ENCODE measurements at places on chromosomes 1 and 21. TPM values are rescaled to one million over a fixed set of nuclear protein-coding genes. Genes with fewer than 3 reads are reported as not detected.

DNA sequence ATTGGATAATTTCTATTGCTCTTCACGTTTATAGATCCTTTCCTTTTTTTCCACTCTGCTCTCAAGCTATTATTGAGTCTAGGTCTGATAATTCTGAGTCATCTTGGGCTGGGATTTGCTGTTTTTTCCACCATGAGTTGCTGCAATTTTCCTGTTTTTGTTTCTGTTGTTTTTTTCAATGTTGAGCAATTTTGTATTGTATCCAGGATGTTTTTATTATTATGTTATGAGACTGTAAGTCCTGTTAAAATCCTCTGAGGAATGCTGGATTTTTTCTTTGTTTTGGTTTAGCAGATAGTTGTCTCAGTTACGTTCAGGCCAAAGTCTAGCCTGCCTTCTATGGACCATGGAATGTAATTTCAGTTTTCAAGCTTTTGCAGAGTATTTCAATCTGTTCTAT is 13.0 kb upstream of the SLC35A3 start:
- DNase-seq = peak; percentile 53

- DNase-seq = no peak
Measured at GRCh38 chr1:30413606-30414005, 309.8 kb downstream of the MATN1 start.

GRCh38 chr1:93880731-93881130 is 1.7 kb upstream of the DNTTIP2 start:
- DNase-seq = no peak

DNA sequence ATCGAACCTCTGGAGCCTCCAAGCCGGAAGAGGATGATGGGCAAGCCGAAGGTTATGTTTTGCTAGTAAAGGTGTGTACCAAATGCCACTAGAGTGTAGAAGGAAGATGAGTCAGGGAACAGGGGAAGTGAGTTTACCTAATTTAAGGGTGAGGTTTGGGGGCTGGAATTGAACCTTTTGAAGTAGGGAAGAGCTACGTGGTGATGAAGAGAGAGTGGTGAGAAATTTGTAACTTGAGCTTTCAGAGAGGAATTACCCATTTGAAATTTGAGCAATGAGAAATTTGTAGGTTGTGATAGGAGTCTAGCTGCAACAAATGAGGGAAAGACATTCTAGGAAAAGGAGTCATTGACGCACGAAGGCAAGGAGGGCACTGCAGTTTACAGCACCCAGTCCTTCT is 70.0 kb upstream of the TENT5C start:
- no peak for DNase-seq

- no peak for DNase-seq
Measured at GRCh38 chr1:57747818-57748217, 324.0 kb upstream of the DAB1 start.

The PLXNA2 gene
- 13.1 TPM for polyA plus RNA-seq

The ZFP69B gene
- polyA plus RNA-seq = not detected

The RYR2 gene
- 0.54 TPM for polyA plus RNA-seq

DNA sequence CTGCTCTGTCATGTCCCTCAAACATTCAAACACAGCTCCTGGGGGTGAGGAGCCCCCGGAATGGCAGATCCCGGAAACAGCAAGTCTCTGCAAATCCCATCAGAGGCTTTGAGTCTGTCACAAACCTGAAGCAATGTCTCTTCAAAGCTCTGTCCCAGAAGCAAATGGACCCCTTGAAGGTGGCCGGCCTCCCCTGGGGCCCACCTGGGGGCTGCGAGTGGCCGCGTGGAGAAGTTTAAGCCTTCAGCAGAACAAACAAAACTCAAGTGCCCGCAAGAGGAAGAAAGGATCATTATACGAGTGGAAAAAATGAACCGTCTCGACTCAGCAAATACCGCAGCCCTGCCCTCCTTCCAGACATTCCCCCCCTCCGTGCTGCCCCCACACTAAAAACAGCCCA is 53.3 kb downstream of the PRDM16 start:
- DNase-seq = no peak

The CD247 gene
- polyA plus RNA-seq = 2.8 TPM

- DNase-seq = no peak
Measured at GRCh38 chr1:57713501-57713900, 289.6 kb upstream of the DAB1 start.

DNA sequence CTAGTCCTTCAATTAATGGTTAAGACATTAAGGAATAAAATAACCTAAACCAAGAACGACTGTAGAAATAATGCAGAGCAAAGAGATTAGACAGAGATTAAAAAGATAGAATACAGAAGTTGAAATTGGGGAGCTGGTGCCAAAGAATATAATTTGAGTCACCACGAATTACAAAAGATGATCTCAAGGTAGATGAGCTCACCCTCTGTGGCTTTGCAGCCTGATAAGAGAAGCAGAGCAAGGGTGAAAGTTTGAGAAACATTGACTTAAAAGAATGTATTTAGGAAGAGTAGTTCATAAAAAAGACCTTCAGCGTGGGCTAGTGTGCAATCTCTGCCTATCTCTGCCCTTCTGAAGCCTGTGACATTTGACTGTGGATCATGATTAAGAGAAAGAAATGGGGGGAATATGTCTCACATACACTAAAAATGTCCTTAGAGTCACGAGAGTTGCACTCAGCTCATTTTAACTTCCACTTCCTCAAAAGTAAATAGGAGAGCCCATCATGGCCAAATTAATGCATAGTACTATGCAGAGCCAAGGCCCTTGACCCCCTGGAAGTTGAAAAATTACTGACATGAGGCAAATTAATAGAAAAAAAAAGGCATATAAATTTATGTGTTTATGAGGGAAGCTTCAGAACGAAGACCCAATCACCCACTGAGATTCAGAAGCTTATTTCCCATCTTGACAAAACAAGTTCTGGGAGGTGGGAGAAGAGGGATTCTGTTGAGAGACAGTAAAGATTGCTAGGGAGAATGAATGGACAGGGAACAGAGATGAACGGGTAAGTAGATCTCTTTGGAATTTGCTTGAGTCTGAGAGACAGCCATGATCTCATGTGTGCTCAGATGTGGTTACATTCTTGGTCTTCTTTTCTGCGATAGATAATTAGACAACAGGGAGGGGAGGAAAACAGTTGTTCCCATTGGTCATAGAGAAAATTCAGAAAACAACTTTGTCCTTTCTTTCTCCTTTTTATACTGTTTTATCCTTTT is 395.4 kb upstream of the LRRC7 start:
- DNase-seq = no peak

- DNase-seq = no peak
Measured at GRCh38 chr1:64082459-64082858, 121.0 kb upstream of the UBE2U start.
